ENCODE measurements at places on chromosomes 11 and 22. TPM values are rescaled to one million over a fixed set of nuclear protein-coding genes. Genes with fewer than 3 reads are reported as not detected.
A peak's percentile ranks its signal among the peaks of the same experiment; 100 is the strongest.

Gene HEPHL1
- not detected for total RNA-seq

Gene TMEM86A
- total RNA-seq: 4.8 TPM

Gene ENTHD1
- total RNA-seq: not detected

Gene MMP7
- not detected for total RNA-seq

Gene ANO1
- total RNA-seq: not detected

Gene TCN2
- total RNA-seq: 0.30 TPM

Gene HRAS
- total RNA-seq: 35.0 TPM

Gene BBS1
- 16.4 TPM for total RNA-seq

Gene L3MBTL2
- total RNA-seq: 35.0 TPM

Gene MUC5AC
- total RNA-seq: not detected

Gene MMP13
- total RNA-seq: not detected

Gene CD59
- 80.3 TPM for total RNA-seq

Gene USP2
- 1.6 TPM for total RNA-seq

Gene TOMT
- not detected for total RNA-seq

GRCh38 chr22:25419247-25420113, 145.0 kb upstream of the GRK3 start:
- no peak for DNase-seq

- DNase-seq: peak; percentile 31
Observed at GRCh38 chr11:104650234-104650633, 248.0 kb downstream of the CASP12 start.

DNA sequence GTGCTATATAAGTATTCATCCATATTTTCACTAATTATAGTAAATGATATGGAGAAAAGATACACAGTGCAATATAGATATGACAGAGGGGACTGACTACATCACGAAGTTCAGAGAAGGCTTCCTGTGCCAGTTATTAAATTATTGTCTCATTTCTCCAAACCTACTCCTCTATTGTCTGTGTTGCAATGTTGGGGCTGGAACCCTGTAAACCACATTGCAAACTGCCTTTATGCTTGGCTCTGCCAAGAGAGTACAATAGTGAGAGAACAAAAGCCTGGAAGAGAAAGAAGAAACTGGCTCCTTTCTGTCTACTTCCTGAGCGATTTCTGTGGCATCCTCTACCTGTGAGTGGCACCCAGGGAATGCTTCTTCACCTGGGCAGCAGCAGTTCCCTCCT, 46.4 kb downstream of the ME3 start:
- no peak for DNase-seq

GRCh38 chr22:49146511-49146910, 681.2 kb downstream of the BRD1 start:
- no peak for DNase-seq

DNA sequence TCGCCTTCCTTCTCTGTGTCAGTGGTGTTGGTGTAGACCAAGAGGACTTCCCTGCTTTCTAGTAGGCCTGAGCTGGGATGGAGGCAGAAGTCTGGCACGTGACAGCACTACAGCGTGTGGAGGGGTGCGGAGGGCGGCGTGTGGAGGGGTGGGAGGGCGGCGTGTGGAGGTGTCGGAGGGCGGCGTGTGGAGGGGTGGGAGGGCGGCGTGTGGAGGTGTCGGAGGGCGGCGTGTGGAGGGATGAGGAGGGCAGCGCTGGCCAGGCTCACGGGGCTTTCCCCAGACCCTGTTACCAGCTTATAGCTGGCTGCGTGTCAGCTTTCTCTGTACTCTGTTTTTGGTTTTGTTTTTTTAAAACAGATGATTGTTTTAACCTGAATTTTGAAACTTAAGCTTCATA, 45.7 kb upstream of the CTTN start:
- DNase-seq: no peak

- no peak for DNase-seq
Observed at GRCh38 chr11:5291207-5291838, 10.4 kb downstream of the OR51B4 start.

- peak; percentile 19 for DNase-seq
Observed at GRCh38 chr11:45233121-45233803, 52.9 kb downstream of the SYT13 start.

- no peak for DNase-seq
Observed at GRCh38 chr11:72930008-72930407, 115.8 kb downstream of the ATG16L2 start.

- no peak for DNase-seq
Observed at GRCh38 chr11:1109101-1109917, 34.6 kb downstream of the MUC2 start.

Data from CD4-positive, CD25-positive, alpha-beta regulatory T cell (primary cell).